Kidney tubule cell (primary cell): ENCODE measurements at places on chromosomes 5 and 9.

- DNase-seq, result no peak
These were observed 80.3 kb upstream of the RPS23 start for GRCh38 chr5:82358457-82358856.

GRCh38 chr5:16886366-16886736 is 49.7 kb downstream of the MYO10 start:
- no peak for DNase-seq

DNA sequence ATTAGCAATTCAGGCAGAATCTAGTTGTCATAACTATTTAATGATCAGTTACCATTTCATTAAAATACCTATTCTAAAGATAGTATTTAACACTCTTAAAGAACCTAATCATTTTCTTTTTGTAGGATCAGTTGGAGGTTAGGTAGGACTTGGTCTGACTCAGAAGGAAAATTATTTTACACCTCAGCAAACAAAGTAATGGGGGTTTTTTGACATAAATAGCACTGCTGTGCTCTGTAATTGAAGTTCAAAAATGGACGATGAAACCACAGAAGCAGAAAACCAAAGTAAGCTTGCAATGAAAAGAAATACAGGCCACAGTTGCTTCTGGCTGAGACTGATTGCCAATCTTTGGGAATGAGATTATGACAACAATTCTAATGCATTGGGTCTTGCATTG is 187.0 kb upstream of the TRPM3 start:
- no peak for DNase-seq

- no peak for DNase-seq
These were observed 12.1 kb downstream of the NOL8 start for GRCh38 chr9:92312887-92313623.

- no peak for DNase-seq
These were observed 354.3 kb downstream of the RAB3C start for GRCh38 chr5:58937031-58937681.
